ENCODE measurements at places on chromosomes 6 and 20.

DNA sequence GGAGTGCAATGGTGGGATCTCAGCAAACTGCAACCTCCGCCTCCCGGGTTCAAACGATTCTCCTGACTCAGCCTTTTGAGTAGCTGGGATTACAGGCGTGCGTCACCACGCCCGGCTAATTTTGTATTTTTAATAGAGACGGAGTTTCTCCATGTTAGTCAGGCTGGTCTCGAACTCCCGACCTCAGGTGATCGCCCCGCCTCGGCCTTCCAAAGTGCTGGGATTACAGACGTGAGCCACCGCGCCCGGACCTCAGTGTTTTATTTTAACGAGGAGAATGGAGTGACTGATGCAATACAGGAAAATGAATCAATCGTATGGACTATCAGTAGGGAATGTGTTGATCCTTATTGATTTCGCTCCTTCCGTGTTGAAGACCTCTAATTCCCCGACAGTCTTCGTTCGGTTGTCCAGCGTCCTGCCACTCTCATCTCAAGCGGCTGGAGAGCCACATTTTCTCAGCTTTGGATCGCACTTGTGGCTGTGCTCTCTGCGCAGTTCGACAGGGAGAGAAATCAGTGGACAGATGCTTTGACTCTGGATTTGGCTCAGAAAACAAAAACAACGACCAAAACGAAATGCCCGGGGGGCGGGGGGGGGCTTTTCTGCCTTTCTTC is 166.2 kb downstream of the TRIM27 start:
- no peak for DNase-seq

- DNase-seq, result no peak
Measured at GRCh38 chr6:12165722-12166280, 124.4 kb upstream of the EDN1 start.

DNA sequence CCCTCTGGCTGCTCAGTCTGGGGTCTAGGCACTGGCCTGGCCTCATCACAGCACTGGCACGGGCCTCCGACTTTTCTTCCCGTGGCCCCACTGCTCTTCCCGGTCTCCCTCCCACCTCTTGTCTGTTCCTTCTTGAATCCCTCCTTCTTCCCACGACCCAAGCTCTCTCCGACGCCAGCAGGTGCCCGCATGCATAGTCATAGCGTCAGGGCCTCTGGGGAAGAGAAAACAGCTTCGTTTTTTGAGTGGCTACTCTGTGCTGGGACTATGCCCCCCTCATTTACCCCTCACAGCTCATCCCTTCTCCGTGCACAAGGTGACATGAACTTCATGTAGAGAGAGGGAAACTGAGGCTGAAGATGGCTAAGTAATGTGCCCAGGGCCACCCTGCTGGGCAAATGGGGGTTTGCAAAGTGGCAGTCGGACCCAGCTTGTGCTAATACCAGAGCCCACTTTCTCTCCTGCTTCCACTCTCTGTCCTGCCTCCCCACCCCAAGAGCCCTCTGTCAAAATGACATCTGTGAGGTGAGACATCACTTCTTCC is 59.2 kb downstream of the SYNJ2 start:
- no peak for DNase-seq

GRCh38 chr6:164628302-164628931 is 681.0 kb downstream of the C6orf118 start:
- no peak for DNase-seq

GRCh38 chr6:142478117-142478516 is 176.3 kb downstream of the ADGRG6 start:
- DNase-seq, result no peak

DNA sequence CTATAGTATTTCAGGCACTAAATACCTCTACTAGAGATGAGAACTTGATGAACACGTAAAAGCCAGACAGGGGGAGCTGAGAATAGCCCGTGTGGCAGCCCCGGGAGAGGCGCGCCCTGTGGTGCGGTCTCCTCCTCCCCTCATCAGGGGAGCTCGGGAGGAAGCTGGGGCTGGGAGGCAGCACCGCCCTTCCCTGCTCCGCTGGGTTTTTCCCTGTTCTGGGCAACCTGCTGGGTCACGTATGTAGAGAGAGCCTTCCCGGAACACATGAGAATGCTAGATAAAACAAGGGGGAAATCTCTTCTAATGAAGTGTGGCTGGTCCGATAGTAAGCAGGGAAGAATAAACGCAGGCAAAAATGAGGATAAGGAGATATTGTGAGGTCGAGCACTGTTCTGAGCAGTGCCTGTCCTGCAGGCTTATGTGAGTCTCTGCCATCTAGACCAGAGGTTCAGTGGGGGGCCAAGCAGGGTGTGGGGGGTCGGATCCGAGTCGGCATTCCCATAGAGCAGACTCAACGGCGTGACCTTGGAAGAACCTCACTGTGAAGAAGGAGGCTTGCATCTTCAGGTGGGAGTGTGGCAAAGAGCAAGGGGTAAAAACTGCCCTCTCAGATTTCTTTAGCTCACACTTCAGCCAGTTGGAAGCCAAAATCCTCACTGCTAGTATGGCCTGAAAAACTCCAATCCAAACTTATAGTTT is 13.4 kb upstream of the RPS6KA2 start:
- no peak for DNase-seq

DNA sequence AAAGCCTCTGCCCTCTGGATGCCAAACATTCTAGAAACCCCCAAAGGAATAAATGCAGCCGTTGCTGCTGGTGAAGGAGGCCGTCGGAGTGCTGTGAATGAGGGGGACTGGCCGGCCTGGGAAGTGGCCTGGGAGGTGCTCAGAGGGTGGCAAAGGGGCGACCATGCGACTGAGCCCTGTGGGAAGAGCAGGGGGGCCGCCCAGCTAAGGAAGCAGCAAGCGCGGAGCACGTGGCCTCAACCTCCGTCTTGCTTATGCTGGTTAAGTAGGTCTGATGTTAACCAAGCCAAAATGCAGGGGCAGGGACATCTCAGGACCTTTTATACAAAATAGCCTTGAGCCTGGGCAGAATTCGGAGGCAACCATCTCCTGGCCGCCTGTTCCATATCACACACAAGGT is 381.5 kb downstream of the TAF4 start:
- no peak for DNase-seq

- no peak for DNase-seq
Measured at GRCh38 chr20:60648556-60648955, 603.5 kb upstream of the CDH4 start.

GRCh38 chr6:106227612-106228507 is 97.7 kb downstream of the ATG5 start:
- no peak for DNase-seq

GRCh38 chr6:81774542-81774941 is 22.1 kb upstream of the TENT5A start:
- no peak for DNase-seq

GRCh38 chr6:439641-440167 is 48.2 kb downstream of the IRF4 start:
- DNase-seq, result no peak

GRCh38 chr20:22374066-22374465 is 210.3 kb downstream of the FOXA2 start:
- no peak for DNase-seq

GRCh38 chr20:60091861-60092260 is 133.6 kb downstream of the CDH26 start:
- DNase-seq, result no peak

GRCh38 chr6:83057705-83058321 is 7.8 kb downstream of the UBE3D start:
- DNase-seq, result no peak

DNA sequence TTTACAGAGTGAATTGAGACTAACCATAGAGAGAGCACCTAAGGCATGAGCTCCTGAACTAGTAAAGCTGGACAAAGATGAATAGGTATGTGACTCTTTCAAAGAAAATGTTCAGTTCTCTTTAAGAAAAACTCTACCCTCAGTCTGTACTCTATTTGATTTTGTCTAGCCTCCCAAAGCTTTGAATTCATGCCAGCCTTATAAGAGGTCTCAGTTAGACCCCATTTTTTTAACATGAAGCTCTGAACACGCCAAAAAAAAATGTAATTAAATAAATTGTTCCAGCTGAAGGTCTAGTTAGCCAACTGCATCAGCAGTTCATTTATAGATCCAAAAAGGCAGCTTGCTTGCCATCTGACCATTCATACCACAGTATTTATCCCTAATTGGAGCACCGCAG is 71.6 kb downstream of the COL9A1 start:
- DNase-seq, result no peak

GRCh38 chr6:5981126-5982026 is 25.3 kb downstream of the NRN1 start:
- DNase-seq, result no peak

All from stimulated activated CD4-positive, alpha-beta T cell treated with anti-CD3 and anti-CD28 coated beads, Interleukin-4, amount 100 ng/mL, for 48 hours (primary cell).